Lung microvascular endothelial cell (primary cell): ENCODE measurements at places on chromosomes 1 and 21. TPM values are rescaled to one million over a fixed set of nuclear protein-coding genes. Genes with fewer than 3 reads are reported as not detected.

DNA sequence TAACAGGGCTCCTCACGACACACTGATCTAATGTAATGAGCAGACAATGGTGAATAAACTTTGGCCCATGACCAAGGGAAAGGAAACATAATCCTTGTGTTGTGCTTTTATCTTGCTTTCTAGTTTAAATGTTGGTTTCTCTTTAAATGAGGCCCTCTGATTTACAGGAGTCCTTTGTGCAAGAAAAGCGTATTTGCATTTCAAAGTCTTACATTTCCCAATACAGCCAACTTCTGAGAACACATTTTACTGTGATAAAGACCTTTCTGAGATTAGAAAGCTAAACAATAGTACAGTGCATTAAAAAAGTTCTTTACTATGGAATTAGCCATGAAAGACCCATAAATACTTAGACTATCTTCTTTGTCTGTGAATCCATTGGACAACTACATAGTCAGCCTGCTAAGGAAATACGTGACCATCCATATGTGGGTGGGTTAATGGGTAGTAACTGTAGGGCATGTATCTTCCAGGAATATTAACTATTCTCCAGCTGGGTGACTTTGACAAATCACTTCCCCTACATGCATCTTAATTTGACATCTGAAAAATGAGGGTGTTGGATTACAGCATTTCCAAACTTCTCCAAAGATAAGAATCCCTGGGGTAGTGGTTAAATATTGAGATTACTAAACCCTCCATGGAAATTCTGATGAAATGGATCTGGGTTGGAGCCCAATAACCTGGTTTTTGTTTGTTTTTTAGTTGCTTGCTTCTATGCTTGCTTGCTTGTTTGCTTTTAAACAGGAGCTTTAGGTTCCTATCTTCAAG lies 50.3 kb upstream of the USP1 start:
- peak; percentile 32 for DNase-seq

- DNase-seq: no peak
These were observed 90.7 kb downstream of the RHOU start for GRCh38 chr1:228825840-228826484.

GRCh38 chr1:53069265-53069662 lies 7.3 kb downstream of the PODN start:
- DNase-seq: no peak

The ARF1 gene
- total RNA-seq: 205 and 292 TPM in 2 replicates

The PTGS2 gene
- 3.3 and 21.0 TPM in 2 replicates for total RNA-seq

GRCh38 chr1:247451388-247452010 lies 6.4 kb downstream of the OR2B11 start:
- no peak for DNase-seq

- DNase-seq: no peak
These were observed 171.1 kb upstream of the KLHDC7A start for GRCh38 chr1:18309552-18310155.

DNA sequence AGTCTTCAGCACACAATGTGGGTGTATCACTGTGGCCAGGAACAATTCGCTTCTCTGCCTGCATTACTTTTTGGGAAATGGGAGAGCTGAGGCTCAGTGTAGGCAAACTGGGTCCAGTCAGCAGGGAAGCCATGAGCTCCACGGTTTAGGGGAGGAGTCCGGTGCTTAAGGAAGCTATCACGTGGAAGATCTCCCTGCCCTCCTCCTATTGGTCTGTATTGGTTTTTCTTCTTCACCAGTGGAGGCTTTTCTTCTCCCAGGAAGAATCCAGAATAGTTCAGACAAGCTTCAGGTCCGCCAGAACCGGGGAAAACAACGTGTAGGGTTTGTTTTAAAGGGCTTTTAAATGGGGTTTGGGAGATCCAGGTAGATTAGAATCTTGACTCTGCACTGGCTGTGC lies 156.2 kb upstream of the CAMK1G start:
- DNase-seq: no peak

- no peak for DNase-seq
These were observed 25.5 kb downstream of the ODF2L start for GRCh38 chr1:86370601-86371022.

- no peak for DNase-seq
These were observed 28.2 kb downstream of the RUNX1 start for GRCh38 chr21:35020902-35021301.

GRCh38 chr1:95953015-95953414 lies 719.0 kb downstream of the RWDD3 start:
- DNase-seq: peak; percentile 15

DNA sequence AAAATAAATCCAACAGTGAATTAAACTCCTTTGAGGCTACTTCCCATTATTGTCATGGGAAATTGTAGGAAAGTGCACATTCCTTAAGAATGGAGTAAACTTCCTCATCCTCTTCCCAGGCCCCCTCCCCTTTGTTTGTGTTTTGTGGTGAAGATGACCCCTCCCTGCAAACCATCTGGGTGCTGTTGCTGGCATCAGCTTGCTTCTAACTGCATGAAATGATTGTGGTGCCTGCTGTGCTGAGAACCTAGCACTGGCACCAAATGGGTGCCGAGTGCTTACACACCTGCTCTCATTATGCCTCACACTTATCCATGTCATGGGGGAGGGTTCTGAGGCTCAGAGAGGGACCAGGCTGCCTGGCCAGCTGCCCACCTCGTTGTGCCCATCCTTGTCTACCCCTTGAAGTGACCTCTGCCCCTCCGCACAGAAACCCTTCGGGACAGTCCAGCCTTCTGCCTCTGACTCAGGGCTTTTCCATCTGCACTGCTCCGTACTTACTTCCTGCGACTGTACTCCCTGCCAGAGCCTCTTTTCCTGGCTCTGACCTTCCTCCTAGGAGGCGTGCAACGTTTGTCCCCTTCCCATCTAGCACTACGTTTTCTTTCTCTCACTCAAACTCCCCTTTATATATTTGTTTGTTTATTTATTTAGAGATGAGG lies 30.6 kb downstream of the CAPN2 start:
- DNase-seq: peak; percentile 39

- no peak for DNase-seq
These were observed 59.4 kb upstream of the LRRC8B start for GRCh38 chr1:89465201-89465600.

The ELAVL4 gene
- not detected in 2 replicates for total RNA-seq

GRCh38 chr21:40276001-40276400 lies 408.8 kb downstream of the PCP4 start:
- no peak for DNase-seq

GRCh38 chr21:42301371-42302075 lies 13.7 kb downstream of the TFF3 start:
- DNase-seq: peak; percentile 95
